ENCODE measurements at places on chromosomes 13 and 19.

DNA sequence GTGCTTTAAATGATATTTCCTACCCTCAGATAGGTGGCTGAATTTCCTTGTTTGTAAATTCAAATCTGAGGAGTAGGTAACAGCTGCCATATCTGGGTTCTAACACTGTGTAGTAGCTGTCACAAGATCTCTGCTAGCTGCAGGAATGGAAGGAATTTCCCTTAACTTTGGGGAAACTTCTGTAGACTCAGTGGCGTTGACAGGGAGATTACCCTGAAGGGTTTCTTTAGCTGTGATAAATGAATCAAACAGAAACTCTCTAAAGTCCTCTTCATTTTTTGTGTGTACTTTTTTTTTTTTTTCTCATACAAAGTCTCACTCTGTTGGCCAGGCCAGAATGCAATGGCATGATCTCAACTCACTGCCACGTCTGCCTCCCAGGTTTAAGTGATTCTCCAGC is 5.3 kb upstream of the EPSTI1 start:
- H3K27ac ChIP-seq = no peak overlapping the region
- no peaks in the 10 kb centered on the region for H3K4me1 ChIP-seq
- no peaks in the 10 kb centered on the region for H3K27me3 ChIP-seq
- no peak for DNase-seq
- H3K4me3 ChIP-seq = no peak overlapping the region

- H3K4me3 ChIP-seq = no peak overlapping the region
- peaks cover 15% of the 10 kb centered on the region for H3K36me3 ChIP-seq
- no peaks in the 10 kb centered on the region for H3K4me1 ChIP-seq
Measured at GRCh38 chr13:55816976-55817601, 1323.6 kb upstream of the PRR20A start.

DNA sequence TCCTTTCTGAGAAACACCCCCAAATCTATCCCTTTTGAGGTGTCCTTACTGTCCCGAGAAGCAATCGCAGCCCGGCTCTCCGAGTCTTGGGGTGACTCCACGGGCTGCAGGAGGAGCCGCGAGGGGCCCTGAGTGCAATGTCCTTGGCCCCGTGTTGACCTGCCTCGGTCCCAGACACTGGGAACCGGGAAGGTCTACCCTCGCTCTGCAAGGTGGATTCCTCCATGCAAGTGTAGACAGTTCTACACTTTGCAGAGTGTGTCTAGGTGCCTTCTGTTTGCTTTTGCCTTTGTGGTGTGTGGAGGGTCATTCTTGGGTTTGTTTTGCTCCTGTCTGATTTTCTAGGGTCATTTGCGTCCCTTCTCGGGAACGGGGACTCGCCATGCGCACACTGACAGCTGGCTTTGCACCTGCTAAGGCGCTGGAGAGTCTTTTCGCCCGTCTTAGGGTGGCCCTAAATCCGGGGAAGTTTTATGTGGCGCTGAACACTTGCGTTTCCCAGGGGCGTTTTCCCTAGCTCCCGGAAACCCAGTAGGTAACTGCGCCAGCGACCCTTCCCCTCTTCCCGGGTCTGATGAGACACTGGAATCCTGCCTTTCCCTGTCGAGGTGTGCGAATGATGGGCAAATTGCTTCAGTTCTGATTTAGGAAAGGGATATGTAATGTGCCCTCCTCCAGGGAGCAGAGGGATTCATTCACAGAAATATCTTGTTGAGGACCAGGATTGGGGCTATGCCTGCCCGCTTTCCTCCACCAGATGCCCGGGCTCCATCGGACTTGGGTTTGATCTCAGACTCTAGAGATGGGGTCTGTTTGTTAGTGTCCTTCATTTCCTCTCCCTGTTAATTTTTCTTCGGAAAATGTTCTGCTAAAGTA is 755 bp downstream of the SERTM1 start:
- peak overlapping the region; percentile 59 for H3K4me3 ChIP-seq
- no peaks in the 10 kb centered on the region for H3K36me3 ChIP-seq
- no peaks in the 10 kb centered on the region for H3K4me1 ChIP-seq

- no peak overlapping the region for H3K4me3 ChIP-seq
- peaks cover 78% of the 10 kb centered on the region for H3K36me3 ChIP-seq
- DNase-seq = no peak
- no peaks in the 10 kb centered on the region for H3K27me3 ChIP-seq
Measured at GRCh38 chr19:8097198-8097597, 44.6 kb downstream of the CCL25 start.

- no peak for DNase-seq
- H3K4me1 ChIP-seq = no peaks in the 10 kb centered on the region
- H3K4me3 ChIP-seq = no peak overlapping the region
- H3K36me3 ChIP-seq = no peaks in the 10 kb centered on the region
Measured at GRCh38 chr19:48685583-48685982, 10.2 kb upstream of the FUT2 start.

DNA sequence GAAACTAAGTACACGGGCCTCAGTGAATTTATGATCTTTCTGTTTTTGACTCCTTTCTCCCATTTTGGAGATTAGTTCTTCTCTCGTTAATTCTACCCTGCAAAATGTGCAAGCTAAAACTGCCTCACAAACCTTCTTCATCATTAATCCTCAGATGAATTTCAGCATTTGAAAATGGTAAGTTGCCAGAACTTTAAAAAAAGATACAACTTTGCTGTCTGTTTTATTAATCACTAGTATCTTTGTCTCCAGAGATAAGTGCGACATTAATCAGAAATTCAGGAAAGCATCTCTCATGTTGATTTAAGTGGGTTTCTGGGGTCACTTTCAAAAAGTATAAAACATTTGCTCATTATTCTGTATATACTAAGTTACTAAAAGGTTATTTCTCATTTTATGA is 227.0 kb upstream of the RXFP2 start:
- H3K27me3 ChIP-seq = no peaks in the 10 kb centered on the region
- no peak overlapping the region for H3K27ac ChIP-seq
- H3K36me3 ChIP-seq = no peaks in the 10 kb centered on the region
- H3K4me3 ChIP-seq = no peak overlapping the region
- no peak for DNase-seq

DNA sequence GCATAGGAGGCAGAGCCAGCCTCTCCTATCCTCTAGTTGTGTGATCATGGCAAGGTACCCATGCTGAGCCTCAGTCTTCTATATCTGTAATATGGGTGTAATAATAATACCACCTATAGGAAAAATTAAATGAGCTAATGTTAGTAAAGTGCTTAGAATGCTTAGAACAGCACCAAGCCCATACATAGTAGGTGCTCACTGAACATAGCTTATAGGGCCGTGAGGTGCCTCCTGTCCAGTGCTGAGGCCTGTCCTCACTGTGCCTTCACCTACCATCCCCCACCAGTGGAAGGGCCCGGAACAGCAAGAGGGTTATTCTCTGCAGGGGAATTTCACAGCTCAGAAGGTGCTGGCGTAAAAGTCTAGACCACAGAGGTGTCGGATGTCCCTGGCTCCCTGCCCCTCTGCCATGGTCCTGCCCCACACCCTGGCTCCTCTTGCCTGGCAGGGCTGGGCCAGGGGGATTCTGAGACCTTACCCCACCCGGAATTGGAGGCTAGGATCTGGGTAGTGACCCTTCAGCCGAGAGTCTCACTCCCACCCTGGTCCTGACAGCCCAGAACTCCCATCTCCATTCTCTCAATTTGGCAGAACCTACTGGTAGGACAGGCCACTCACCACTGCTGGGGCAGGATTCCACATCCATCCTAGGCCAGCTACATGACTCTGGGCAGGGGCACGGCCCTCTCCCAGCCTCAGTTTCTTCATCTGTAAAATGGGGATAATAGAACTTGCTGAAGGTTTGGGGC is 2.2 kb upstream of the SCN1B start:
- no peak for DNase-seq
- no peaks in the 10 kb centered on the region for H3K4me1 ChIP-seq
- no peak overlapping the region for H3K27ac ChIP-seq

- no peak overlapping the region for H3K27ac ChIP-seq
- H3K4me1 ChIP-seq = peaks cover 2% of the 10 kb centered on the region
- H3K27me3 ChIP-seq = no peaks in the 10 kb centered on the region
- H3K4me3 ChIP-seq = no peak overlapping the region
- DNase-seq = no peak
Measured at GRCh38 chr13:27138457-27139093, 33.0 kb downstream of the USP12 start.

GRCh38 chr13:67416047-67416925 is 186.2 kb upstream of the PCDH9 start:
- H3K4me3 ChIP-seq = no peak overlapping the region
- no peak overlapping the region for H3K27ac ChIP-seq
- peak; percentile 81 for DNase-seq
- H3K27me3 ChIP-seq = no peaks in the 10 kb centered on the region

DNA sequence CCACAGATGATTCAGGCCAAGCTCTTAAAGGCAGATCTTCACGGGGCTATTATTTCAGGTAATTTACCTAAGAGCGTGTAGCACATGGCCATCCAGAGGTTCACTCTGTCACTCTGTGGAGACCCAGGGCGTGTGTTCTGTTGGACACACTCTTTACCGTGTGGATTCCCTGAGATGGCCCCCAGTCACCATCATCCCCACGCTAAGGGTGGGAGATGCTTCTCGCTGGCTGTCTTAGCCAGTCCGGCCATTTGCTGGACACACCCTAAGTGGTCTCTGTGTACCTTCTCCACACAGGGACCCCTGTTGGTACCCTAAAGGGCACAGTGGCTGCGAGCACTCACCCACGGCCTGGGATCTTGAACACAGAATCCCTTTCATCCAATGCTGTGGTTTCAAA is 6.0 kb downstream of the POP4 start:
- no peaks in the 10 kb centered on the region for H3K27me3 ChIP-seq
- H3K36me3 ChIP-seq = peaks cover 63% of the 10 kb centered on the region
- no peak overlapping the region for H3K27ac ChIP-seq
- no peaks in the 10 kb centered on the region for H3K4me1 ChIP-seq

DNA sequence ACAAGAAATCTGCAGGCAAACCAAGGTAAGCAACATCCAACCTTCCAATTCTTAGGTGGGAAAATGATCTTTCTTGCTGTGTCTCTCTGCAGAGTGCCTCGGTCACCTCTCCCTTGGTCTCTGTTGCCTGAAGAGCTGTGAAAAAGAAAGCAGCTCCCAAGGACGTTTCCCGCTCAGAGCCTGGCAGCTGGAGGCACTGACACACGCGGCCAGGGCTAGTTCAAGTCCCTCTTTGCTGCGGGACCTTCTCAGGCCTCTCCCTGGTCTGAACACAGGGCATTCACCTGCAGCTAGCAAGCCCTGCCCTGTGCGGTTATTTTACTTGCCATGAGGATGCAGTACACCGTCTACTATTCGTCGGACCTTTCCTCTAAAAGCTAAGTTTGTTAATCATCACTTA is 3.8 kb downstream of the MED26 start:
- no peak for DNase-seq
- no peaks in the 10 kb centered on the region for H3K4me1 ChIP-seq
- no peaks in the 10 kb centered on the region for H3K27me3 ChIP-seq
- H3K27ac ChIP-seq = no peak overlapping the region
- H3K36me3 ChIP-seq = peaks cover 6% of the 10 kb centered on the region

- no peaks in the 10 kb centered on the region for H3K4me1 ChIP-seq
- no peak overlapping the region for H3K27ac ChIP-seq
- H3K4me3 ChIP-seq = no peak overlapping the region
Measured at GRCh38 chr19:17703824-17704463, 15.3 kb upstream of the MAP1S start.

DNA sequence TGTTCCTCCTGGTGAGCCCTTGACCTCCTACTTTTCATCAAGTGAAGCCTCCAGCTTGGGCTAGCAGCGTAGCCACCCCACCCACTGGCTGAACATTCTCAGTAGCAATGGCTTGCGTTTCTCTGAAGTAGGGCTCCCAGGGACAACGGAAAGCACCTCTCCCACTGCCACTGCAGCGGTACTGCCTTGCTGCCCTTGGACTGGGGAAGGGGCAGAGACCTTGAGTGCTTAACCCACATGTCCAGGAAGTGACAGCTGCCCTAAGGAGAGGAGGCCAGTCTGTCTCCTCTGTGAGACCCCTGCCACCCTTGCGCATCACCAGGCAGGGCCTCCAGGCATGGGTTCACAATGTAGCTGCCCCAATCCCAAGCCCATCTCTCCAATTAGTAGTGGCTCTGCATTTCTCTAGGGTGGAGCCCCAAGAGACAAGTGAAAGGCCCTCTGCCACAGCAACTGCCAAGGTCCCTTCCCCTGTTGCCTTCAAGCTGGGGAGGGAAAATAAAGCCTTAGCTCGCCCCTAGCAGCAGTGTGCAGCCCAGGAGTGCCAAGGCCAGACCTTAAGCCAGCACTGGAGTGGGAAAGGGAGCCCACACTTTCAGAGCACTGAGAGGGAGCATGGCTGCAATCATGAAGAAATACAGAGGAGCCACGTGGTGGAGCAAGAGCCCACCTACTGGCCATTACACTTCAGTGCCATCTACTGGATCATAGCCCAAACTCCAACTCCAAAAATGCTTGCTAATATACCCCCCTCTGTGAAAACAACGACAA is 175.9 kb upstream of the TRPC4 start:
- no peaks in the 10 kb centered on the region for H3K27me3 ChIP-seq
- H3K4me3 ChIP-seq = no peak overlapping the region
- H3K36me3 ChIP-seq = peaks cover 6% of the 10 kb centered on the region
- H3K4me1 ChIP-seq = no peaks in the 10 kb centered on the region
- H3K27ac ChIP-seq = no peak overlapping the region
- peak; percentile 43 for DNase-seq

DNA sequence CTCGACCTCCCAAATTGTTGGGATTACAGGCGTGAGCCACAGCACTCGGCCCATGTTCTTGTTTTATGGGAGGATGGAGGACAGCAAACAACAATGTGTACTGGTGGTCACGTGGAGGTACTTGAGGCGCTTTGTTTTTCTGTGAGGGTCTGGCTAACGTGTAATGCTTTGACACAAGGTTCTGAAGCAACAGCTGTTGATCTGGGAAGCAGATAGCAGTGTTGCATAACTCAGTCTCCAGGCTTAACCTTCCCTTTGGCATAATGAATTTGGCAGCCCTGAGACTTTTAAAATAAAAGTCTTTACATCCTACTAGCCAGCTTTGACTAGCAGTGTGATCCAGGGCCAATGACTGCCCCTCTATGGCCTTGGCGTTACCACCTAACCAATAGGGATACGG is 6.9 kb upstream of the ZNF580 start:
- no peaks in the 10 kb centered on the region for H3K27me3 ChIP-seq
- DNase-seq = no peak
- 0 out of 2 replicates have a peak, but pooled peaks cover 2% of the 10 kb centered on the region for H3K4me1 ChIP-seq
- peaks cover 11% of the 10 kb centered on the region for H3K36me3 ChIP-seq

DNA sequence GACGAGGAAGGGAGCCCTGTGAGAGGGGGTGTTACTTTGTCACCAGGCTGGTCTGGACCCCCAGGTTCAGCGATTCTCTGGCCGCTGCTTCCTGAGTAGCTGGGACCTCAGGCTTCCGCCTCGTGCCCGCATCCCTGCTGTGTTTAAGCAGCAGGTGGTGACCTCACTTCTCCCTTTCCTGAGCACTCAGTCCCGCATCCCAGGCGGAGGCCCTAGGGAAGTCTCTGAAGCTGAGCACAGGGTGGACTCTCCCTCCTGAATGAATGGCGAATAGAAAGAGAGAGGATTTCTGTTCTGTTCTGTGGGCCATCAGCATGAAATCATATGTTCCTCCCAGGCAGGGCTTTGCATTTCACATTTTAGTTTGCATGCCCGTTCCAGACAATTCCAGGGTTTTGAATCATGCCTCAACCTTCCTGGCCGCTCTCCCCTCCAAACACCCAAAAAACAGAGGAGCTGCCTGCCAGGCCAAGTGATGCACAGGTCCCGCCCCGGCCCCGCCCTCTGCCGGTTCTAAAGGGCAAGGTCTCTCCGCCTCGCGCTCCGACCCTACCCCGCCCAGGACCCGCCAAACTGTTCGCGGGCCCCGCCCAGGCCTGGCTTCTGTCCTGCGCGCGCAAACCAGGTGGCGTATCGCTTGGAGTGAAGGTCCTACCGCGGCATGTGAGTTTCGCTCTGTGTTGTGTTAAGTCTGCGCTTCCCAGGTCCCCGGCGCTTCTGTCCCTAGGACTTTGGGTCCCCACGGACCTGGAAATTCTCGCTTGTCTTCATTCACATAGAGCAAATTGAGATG is 35.1 kb upstream of the ZNF808 start:
- H3K27ac ChIP-seq = no peak overlapping the region
- no peaks in the 10 kb centered on the region for H3K27me3 ChIP-seq
- peak; percentile 97 for DNase-seq
- H3K4me1 ChIP-seq = no peaks in the 10 kb centered on the region
- no peaks in the 10 kb centered on the region for H3K36me3 ChIP-seq
